Tibial artery (tissue), 4 donors: ENCODE measurements at places on chromosomes 16 and 17.

DNA sequence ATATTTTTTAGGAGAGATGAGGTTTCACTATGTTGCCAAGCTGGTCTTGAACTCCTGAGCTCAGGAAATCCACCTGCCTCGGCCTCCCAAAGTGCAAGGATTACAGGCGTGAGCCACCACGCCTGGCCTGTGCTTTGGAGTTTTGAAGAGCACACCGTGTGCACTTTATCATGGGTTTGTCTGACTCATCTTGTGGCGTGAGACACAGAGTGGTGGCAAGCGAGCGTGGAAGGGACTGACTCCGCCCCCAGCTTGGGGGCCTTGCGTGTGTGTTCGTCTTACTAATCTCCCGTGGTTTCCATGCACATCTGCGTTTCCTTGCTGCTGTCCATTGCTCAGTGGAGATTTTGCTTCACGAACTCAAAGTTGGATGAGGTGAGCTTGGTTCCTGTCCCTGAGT lies 22.9 kb downstream of the CRAMP1 start:
- no peak for DNase-seq

DNA sequence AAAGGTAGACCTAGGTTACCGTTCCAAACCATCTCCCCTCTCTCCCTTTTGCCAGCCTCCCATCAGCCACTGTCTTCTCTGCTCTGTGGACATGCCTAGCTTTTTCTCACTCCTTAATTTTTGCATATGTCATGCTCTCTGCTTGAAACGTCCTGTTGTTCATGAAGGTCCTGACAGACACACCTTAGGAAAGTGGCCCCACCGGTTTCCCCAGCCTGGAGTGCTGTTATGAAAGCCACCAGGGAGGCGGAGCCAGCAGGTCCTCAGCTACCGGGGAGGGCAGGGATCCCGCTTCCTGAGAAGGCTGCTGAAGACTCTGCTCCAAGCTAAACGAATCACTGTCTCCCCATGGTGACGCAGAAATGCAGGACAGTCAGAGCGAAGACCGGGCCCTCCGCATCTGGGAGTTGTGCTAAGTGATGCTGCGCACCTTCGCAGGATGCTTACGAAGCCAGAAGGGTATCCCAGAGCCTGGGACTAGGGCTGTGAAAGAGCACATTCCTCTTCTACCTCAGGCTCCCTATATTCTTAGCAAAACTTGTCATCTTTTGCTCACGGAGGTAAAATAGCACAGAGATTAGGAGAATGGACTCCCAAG lies 2.3 kb upstream of the SLC16A11 start:
- no peak for DNase-seq

GRCh38 chr17:31535581-31535981 lies 144.1 kb downstream of the RAB11FIP4 start:
- DNase-seq: no peak

- no peak for DNase-seq
Observed at GRCh38 chr16:84181144-84181915, 5.5 kb downstream of the TAF1C start.

- no peak for DNase-seq
Observed at GRCh38 chr16:640614-641013, 1.0 kb upstream of the MCRIP2 start.

DNA sequence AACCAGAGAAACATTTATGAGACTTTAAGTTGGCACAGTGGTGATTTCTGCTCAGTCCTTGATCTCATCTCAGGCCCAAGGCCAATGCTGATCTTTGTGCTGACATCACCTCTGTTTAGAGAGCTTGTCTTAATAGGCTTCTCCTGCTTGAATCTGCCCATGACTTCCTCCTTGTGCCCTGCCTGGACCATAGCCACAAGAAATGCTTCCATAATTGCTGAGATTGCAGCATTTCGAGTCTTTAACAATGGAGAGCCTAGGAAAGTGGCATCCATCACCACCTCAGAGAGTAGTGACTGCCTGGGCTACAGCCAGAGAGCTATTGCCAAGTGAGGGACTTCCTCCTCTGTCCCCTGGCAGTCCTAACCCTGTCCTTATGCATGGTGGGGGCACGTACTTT lies 25.1 kb upstream of the MMP2 start:
- peak; percentile 54 for DNase-seq

GRCh38 chr17:55274355-55275255 lies 9.8 kb downstream of the HLF start:
- no peak for DNase-seq

DNA sequence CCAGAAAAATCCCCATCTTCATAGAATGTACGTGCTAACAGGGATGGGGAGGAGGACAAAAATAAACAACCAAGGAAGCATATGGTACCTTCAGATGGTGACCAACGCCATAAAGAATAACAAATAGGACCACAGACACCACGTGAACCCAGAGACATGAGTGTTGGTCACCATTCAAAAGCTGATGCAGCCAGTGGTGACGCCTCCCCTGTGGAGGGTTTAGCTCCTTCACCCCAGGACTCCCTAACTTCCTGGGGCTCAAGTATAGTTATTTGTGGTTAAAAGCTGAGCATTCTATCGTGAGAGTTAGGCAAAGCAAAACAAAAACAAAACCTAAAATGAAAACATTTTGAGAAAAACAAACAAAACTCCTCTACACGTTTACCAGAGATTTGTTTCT lies 184.7 kb downstream of the SOX9 start:
- DNase-seq: no peak

GRCh38 chr17:74736513-74737298 lies at the start of gene RAB37:
Gene RAB37, plus strand, starts transcription at chr17:74737256. Its CDS starts 17 bp downstream, at chr17:74737273.
- DNase-seq: no peak

- no peak for DNase-seq
Observed at GRCh38 chr16:81718637-81719036, 60.5 kb upstream of the PLCG2 start.

DNA sequence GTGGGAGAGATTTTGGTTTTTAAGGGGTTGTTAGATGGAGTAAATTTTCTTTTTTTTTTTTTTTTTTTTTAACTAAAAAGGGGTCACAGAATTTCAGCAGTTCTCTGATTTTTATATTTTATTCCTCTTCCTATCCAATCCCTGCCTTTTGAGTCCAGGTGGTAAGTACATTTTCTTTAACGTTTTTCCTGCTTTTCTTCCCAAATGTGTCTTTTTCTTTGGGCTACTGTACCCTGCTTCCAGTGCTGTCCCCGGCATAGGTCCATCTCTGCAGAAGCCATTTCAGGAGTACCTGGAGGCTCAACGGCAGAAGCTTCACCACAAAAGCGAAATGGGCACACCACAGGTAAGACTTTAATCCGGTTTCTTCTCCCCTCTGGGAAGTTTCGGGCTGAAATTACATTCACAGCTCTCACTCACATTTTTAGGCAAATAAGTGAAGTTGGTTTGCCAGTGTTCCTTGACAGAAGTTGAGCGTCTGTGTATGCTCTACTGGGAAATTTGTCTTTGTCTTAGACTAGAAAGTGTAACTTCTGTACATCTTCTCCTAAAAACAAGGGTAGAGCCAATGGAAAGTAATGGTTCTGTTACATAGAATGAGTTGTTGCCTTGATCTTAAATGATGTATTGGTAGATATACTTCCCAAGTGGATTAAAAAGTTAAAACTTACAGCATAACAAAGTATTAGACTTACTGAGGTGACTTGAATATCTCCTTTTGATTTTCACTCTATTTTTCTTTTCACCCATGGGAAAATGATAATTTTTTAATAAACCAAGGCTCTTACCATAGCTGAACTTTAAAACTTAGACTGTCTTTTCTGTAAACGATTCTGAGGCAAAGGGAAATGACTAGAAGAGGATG lies 54.5 kb downstream of the TUBD1 start:
- DNase-seq: no peak

DNA sequence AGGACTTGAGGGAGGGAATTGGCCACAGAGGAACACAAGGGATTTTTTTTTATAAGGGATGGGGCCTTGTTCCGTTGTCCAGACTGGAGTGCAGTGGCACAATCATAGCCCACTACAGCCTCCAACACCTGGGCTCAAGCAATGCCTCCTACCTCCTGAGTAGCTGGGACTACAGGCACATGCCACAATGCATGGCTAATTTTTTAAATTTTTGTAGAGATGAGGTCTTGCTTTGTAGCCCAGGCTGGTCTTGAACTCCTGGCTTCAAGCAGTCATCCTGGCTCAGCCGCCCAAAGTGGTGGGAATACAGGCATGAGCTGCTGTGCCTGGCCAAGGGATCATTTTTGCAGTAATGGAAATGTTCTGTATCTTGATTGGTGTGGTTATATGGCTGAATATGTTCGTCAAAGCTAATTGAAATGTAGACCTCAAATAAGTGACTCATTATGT lies 56.9 kb downstream of the VMP1 start:
- DNase-seq: no peak

- DNase-seq: peak; percentile 94
Observed at GRCh38 chr17:78360371-78361224, 721 bp upstream of the SOCS3 start.

GRCh38 chr17:17503566-17504130 lies 7.5 kb upstream of the RASD1 start:
- no peak for DNase-seq

- DNase-seq: no peak
Observed at GRCh38 chr17:14448818-14449217, 147.9 kb downstream of the HS3ST3B1 start.

GRCh38 chr17:80765241-80765961 lies 220.8 kb downstream of the RPTOR start:
- no peak for DNase-seq

- DNase-seq: no peak
Observed at GRCh38 chr17:44200478-44201155, 933 bp upstream of the ATXN7L3 start.

DNA sequence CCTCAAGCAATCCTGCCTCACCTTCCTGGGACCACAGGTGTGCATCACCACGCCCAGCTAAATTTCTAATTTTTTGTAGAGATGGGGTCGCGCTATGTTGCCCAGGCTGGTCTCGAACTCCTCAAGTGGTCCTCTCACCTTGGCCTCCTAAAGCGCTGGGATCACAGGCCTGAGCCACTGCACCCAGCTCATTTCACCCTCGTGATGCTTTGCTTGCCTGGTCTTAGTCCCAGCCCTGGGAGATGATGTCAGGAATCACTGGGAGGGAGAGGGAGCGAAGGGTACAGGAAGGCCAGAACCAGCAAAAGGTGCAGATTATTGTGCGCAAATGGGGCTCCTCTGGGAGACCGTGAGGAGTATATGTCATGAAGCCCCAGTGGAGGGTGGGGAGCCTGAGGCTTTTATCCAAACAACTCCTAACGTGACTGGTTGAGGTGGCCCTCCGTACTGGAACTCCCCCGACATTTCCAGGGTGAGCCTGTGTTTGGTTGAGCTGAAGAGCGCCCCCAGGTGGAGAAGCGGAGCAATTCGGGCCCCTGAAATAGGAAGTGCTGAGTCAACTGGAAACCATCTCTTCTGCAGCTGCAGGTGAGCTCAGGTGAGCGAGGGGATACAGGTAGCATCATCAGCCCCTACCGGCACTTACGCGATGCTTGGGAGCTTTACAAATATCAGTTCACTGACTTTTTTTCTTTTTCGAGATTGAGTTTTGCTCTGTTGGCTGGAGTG lies 41.2 kb upstream of the HAPSTR1 start:
- DNase-seq: no peak

DNA sequence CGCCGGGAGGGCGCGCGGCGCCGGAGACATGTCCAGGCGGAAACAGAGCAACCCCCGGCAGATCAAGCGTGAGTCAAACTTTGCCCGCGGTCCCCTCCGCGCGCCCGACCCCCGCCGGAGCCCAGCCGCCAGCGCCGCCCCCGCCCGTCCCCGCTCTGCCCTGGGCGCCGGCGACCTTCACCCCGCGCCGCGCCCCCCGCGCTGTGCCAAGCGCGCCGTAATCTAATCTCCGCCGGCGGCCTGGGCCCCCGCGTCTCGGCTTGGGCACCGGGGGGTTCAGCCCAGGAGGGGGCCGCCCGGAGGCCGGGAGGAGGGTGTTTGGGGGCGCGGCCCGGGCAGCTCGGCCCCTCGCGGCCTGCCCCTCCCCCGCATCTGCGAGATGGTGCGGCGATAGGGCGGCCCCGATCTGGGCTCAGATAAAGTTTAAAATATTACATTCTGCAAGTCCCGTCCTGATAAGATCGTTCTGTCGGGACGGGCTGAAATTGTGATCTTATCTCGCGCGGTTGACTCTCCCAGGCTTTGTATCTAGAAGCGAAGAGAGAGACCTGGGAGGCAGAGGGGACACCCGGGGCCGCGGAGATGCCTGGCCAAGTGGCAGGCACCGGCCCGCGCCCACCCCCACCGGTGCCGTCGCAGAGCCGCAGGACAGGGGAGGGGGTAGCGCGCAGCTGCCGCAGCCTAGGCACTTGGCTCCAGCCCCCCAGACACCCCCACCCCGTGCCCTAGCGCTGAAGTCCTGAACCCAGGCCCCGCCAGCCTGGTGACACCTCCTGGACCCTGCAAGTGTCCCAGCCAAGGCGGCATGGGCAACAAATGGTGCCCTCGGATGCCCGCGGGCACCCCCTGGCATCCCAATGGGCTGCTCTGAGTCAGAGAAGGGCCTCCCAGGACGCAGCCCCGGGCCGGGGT lies 787 bp downstream of the ZFPM1 start:
- DNase-seq: no peak

DNA sequence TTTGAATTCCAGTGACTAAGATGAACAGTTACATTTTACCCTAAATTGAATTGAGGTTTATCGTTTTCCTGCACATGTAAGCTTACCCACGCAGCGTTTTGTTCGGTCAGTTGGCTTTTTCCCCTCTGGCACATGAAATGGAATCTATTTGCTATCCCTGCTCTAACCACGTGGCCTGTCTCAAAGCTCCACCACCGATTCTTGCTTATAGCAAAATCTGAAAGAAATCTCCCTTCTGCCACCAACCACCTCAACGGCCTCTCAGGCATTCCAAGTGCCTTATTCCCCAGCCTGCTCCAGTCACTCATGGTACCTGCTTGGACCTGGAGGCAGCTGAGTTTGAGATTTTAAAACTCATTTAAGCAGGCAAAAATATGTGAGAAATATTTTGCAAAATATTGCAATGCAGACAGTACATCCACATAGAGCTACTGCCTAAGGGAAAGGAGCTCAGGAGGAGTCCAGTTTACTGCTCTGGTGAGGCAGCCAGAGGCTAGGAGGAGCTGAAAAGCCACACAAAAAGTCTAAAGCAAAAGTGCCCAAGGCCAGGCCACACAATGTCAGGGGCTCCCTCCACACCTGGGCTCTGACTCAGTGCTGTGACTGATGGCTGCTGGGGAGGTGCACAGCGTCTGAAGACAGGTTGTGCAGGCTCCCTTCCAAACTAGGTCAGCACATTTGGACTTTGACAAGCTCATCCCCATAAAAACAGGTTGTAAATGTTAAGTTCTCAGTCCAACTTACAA lies 26.4 kb downstream of the ARHGAP17 start:
- DNase-seq: peak; percentile 35

DNA sequence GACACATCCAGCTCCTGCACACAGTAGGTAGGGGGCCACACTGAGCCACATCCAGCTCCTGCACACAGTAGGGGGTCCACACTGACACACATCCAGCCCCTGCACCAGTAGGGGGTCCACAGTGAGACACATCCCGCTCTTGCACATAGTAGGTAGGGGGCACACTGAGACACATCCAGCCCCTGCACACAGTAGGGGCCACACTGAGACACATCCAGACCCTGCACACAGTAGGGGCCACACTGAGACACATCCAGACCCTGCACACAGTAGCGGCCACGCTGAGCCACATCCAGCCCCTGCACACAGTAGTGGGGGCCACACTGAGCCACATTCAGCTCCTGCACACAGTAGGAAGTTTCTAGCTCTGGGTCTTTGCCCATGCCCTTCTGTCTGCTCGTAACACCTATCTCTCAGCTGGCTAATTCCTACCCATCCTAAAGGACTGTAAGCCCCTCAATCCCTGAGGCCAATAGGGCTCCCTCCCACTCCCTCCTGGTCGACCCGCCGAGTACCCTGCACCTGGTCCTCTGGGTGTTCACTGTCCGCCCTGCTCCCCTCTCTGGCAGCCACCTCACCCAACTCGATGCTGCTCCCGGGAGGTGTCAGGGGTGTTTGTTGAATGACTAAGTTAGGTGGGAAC lies 9.4 kb upstream of the ATP2A3 start:
- DNase-seq: no peak
